ENCODE measurements at places on chromosomes 5 and 9.
A peak's percentile ranks its signal among the peaks of the same experiment; 100 is the strongest.

DNA sequence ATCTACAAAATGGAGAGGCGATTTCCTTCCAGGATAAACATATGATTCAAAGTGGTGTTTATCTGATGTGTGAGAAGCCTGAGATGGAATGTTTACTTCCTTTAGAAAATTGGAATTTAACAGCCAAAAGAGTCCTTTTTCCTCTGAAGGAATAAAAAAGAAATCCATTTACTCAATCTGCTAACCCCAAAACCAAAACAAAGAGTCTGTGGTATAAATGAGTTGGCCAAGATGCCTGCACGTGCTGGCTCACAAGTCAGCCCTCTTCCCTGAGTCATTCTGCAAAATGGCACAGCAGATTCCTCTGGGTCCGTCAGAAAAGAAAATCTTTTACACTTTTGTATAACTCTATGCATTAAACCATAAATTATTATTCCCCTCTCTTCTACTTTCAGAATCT lies 60.8 kb downstream of the EBF1 start:
- peak; percentile 25 for DNase-seq

GRCh38 chr5:149239917-149240316 lies 31.7 kb upstream of the AFAP1L1 start:
- DNase-seq, result no peak

DNA sequence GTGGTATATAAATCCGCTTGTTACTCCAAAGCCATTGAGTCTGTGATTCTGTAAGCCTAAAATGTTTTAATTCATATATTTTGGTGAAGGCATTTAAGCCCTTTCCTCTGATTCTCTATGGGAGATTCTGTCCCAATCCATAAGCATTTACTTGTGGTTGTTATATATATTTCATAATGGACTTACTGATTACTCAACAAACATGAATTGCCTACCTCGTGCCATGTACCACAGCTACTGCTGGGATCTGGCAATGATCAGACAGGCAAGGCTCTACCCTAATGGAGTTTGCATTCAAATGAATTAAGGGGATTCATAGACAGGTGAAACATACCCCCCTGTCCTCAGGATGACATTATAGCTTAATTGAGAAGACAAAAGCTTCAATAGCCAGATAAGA lies 54.5 kb downstream of the C9orf152 start:
- no peak for DNase-seq

GRCh38 chr9:124260769-124261603 lies 3.2 kb downstream of the NEK6 start:
- DNase-seq, result peak; percentile 81

- no peak for DNase-seq
Measured at GRCh38 chr9:135906291-135907005, 898 bp downstream of the CAMSAP1 start.

DNA sequence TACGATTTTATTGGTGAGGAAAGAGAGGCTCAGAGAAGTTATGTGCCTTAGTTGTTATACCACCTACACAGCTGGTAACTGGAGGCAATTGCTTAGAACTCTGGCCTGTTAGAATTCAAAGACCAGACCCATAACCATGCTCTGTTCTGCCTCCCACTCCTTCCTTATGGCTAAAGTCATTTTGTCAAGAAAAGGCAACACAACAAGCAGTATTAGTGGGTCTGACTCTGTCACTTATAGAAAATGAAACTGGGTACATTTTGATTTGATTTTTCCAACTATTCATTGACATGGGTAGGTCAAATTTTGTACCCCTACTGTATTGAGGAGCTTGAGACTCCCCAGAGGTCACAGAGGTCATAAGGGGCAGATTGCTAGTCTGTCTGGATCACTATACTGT lies 44.5 kb upstream of the NR3C1 start:
- no peak for DNase-seq

All from hematopoietic multipotent progenitor cell (in vitro differentiated cells).